Frontal cortex (tissue), 4 donors: ENCODE measurements at places on chromosomes 1 and 21.

DNA sequence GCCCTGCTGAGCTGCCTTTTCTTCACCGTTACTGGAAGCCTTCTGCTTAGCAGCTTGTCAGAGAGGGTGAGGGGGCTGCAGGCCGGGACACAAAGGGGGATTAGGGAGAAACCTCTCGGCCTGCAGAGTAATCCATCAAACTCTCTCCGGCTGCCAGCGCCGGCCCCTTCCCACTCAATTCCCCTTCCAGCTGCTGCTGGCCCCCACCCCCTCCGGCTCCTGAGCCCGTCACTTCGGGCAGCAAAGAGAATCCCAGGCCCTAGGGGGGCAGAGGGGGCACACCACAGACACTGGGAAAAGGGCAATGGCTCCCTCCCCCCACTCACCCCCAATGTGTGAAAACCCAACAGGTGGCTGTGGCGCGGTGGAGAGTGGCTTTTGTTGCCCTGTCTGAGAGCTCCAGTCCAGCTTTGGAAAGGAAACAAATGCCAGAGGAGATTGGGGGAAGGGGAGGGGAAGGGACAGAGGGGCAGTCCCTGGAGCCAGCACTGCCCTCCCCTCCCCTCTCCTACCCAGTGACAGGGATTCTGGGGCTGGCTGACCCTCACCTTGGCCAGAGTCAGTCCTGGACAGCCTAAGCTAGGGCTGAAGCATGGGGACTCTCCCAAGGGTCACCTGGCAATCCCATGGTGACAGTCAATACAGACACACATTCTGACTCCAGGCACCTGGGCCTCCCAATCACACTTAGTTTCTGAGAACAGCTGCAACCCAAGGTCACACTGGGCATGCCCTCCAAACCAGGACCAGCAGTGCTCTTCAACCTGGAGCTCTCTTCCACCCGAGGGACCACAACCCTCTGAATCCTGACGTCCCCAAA is 9.5 kb downstream of the SLC45A3 start:
- DNase-seq, result no peak

- DNase-seq, result no peak
Measured at GRCh38 chr1:31723828-31724359, 20.1 kb upstream of the COL16A1 start.

DNA sequence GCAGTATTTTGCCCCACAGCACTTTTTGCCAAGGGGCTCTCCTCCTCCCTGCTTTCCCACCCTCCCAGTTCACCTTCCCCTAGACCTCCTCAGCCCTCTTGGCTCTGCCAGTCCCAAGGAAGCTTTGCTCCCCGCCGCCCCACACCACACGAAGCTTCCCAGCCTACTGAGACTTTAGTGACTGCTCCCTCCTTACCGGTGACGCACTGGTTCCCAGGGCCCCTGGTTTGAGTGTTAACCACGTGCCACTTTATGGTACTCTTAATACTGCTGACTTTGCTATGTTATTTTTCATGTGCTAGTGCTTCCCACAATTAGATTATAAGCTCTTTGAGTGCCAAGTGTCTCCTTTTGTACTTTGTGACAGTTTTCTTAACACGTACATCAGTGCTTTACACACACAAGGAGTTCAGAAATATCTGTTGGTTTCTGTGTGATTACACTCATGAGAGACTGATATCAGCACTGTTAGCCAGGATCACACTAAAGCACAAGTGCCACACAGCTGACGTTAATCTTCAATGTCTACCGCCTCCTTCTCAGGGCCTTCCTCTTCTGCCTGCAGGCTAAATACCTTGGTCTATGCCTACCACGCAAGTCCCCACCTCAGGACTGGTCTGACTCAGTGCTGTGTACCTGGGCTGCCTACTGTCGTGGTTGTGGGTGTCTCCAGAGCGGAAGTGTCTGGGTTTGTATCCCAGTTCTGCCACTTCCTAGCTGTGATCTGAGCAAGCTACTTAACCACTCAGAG is 61.0 kb downstream of the DNTTIP2 start:
- no peak for DNase-seq

GRCh38 chr1:2609319-2610035 is 22.9 kb downstream of the PRXL2B start:
- no peak for DNase-seq

GRCh38 chr1:70038025-70038424 is 167.4 kb downstream of the LRRC40 start:
- DNase-seq, result no peak

DNA sequence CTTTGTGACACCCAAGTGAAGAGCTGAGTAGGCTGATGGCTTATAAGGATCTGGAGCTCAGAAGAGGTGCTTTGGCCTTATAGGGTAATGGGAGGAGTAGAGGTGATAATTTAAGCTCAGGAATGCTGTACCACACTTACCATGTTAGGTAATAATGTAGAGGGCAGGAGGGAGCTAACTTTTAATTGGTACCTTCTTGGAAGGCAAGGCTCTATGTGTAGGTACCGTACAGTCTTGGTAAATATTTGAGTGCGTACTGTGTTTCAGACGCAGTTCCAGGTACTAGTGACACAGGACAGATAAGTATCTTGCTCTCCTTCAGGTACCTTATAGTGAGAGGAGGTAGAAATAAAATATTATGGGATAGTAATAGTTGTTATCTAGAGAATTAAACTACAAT is 16.8 kb downstream of the CAMSAP2 start:
- no peak for DNase-seq

DNA sequence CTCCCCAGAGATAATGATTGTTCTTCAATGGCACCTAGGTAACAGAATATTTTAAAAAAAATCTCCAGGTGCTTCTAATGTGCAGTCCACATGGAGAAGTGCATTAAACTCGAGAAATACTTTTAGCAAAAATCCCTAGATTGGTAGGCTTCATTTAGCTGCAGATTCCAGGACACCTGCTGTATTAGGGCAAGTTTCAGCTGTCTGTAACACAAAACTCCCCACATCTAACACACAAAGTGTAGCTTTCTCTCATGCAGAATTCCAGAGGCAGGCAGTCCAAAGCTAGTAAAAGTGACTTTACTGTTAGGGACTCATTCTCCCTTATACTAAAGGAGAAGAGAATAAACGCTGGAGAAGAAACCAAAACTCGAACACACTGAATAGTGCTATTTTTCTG is 1414.3 kb upstream of the B3GALT2 start:
- no peak for DNase-seq

DNA sequence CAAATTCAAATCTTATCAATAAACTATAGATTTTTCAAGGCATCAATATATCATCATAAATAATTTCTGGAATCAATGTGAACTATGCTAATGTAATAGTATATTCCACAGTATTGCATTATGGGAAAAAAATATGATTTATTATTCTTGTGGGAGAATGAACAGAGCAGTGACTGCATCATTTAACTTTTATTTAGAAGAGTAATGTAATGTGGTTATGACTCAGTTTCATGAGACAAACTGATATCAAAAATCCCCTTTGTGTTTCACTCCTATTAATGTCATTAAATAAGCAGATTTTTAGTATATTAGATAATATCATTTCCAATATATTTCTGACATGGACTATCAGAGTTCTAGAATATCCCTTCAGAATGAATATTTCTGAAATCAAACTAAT is 187.6 kb downstream of the LRRC40 start:
- DNase-seq, result no peak

DNA sequence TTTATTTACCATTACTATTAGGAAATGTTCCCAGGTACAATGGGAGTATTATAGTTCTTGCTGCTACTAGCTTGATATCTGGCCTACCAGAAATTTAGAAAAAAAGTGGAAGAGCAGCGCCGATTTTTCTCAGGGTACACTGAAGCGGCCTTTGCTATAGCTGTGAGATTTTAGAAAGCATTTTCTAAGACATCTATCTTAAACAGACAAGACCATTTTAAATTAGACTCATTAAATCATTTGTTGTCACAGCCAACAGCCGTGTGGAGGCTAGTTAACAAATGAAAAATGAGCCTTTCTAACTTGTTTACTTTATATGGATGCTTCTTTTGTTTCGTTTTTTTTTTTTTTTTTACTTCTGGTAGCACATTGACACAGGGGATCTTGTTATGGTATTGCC is 183.2 kb upstream of the ZRANB2 start:
- no peak for DNase-seq

DNA sequence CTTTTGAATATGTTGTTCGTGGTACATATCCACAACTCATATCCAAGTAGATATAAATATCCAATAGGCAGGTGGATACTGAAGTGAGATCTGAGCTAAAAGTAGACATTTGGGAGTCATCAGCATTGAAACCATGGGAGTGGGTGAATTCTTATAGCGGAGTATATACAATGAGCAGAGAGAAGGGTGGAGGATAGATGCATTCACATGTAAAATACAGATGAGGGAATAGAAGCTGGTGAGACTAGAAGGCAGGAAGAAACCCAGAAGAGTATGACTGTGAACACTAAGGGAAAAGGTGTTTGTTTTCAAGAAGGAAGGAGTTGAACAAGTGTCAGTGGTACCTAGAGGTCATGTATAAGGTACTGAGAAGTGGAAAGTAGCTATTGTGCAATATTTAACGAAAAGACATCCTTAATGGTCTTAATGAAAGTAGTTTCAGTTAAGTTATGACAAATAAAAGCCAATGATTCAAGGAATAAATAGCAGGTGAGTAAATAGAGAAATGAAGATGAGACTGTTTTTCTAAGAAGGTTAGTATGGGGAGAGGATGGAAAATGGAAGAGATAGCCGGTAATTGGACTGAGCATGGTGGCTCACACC is 181.6 kb upstream of the CACYBP start:
- DNase-seq, result no peak

DNA sequence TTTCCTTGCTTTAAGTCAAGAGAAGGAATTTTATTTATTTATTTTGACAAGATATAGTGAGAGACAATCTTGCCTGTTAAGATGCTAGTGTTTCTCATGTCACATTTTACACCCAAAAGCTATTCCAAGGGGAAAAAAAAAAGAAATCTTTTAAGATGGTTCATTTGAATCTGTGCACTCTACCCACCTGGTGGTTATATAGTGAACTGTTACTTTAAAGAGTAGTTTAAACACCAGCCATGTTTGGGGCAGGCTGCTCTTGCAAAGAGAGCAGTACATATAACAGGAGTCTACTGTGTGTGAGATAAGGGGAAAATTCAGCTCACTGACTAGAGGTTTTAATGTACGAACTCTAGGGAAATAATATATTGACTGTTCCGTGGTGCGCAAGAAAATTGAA is 3.3 kb upstream of the ELAVL4 start:
- no peak for DNase-seq

- no peak for DNase-seq
Measured at GRCh38 chr1:166174108-166174507, 7.3 kb upstream of the FAM78B start.

- DNase-seq, result no peak
Measured at GRCh38 chr1:151347523-151348246, 633 bp upstream of the RFX5 start.

- DNase-seq, result no peak
Measured at GRCh38 chr1:154176337-154176736, 15.6 kb downstream of the TPM3 start.

DNA sequence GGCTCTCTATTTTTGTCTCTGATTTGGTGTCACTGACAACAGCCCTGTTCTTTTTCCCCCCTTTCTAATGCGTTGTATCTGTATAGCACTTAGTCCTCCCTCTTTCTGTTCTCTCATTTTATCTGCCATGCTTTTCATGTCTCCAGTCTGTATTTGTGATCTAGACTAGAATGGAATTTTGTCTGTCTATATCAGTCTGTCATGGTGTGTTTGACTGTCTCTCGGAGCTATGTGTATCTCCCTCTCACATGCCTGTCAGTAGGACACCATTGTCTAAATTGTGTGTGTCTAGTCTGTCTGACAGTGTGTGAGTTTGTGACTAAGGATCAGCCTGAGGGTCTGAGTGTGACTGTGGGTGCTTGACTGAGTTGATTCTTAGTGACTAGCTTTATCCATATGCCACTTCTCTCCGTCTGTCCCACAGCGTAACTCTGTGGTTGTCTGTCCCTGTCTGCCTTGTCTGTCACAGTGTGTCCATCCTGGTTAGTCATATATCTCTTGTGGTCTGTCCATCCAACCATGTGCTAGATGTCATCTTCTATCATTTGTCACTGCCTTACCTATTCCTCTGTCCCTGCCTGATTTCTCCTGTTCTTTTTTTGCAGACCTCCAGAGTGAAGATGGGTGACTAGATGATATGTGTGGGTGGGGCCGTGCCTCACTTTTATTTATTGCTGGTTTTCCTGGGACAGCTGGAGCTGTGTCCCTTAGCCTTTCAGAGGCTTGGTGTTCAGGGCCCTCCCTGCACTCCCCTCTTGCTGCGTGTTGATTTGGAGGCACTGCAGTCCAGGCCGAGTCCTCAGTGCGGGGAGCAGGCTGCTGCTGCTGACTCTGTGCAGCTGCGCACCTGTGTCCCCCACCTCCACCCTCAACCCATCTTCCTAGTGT is 1.4 kb upstream of the B4GALT2 start:
- no peak for DNase-seq

- DNase-seq, result no peak
Measured at GRCh38 chr1:244092293-244092963, 41.3 kb downstream of the ZBTB18 start.

DNA sequence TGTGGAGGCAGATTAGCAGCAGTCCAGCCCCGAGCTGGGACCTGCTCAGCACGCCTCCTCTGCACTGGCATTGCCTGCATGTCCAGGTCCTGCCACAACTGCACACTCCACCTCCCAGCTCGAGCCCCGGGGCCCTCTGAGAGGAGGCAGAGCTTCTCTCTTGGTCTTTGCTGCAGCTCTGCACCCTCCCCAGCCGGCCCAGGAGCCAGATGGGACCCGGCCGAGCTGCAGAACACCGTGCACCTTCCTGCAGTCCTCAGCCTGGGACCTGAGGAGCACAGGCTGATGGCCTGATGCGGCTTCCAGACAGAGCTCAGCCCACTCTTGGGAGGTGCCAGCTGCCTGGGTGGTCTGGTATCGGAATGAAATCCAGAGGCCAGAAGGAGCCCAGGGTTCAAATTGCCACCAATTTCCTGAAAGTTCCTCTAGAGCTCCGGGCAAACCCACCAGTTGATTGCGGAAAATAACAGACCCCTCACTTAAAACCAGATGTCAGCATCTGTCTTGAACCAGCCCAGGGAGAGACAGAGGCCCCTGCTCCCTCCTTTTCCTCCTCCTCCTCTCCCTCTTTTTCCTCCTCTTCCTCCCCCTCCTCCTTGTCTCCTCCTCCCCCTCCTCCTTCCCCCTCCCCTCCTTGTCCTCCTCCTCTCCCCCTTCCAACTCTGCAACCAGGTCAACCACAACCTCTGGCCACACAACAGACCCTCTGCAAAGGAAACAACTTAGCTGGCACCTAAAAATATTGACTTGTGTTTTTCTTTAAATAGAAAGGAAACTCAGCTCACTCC is 10.6 kb upstream of the SPSB1 start:
- DNase-seq, result no peak

DNA sequence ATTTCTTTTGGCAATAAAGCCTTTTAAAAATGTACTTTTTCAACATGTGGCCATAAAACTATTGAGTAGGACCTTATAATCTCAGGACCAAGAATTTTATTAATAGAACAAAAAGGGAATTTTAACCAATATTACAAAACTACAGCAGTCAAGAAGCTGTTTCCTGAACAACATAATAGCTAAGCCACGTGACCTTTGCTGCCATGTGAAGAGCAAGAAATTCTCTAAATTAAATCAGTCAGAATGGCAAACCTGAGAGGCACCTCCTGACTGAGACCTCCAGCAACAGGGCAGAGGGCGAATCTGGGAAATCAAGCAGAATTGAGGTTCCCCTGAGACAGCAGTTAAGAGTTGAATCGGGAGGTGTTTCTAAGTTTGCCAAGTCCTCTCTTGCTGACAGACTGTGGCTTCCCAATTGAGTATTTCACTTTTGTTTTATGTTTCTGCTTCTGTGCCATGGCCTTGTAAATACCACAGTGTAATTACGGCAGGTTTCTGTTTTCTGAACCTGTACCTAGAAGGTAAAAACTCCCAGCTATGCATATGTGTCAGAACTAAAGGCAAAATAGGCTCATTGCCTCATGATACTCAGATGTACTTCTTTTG is 358.4 kb downstream of the NTNG1 start:
- DNase-seq, result no peak

- DNase-seq, result no peak
Measured at GRCh38 chr1:181406989-181407388, 76.3 kb upstream of the CACNA1E start.
